Cardiac muscle cell (in vitro differentiated cells and primary cell): ENCODE measurements at places on chromosomes 1 and 21. TPM values are rescaled to one million over a fixed set of nuclear protein-coding genes. Genes with fewer than 3 reads are reported as not detected.

OR2T12 gene
- not detected in 2 replicates for polyA plus RNA-seq

HSF2BP gene
- 0.22 and 1.8 TPM in 2 replicates for polyA plus RNA-seq

SPRR3 gene
- polyA plus RNA-seq = not detected in 2 replicates

ABL2 gene
- 5.0 and 6.9 TPM in 2 replicates for polyA plus RNA-seq

PEF1 gene
- 89.3 and 109 TPM in 2 replicates for polyA plus RNA-seq
